Caco-2 (cell line): ENCODE measurements at places on chromosomes 1 and 21. TPM values are rescaled to one million over a fixed set of nuclear protein-coding genes. Genes with fewer than 3 reads are reported as not detected.

Gene F13B
- total RNA-seq = 0.39 TPM in 1 of 2 replicates, not detected in the other

DNA sequence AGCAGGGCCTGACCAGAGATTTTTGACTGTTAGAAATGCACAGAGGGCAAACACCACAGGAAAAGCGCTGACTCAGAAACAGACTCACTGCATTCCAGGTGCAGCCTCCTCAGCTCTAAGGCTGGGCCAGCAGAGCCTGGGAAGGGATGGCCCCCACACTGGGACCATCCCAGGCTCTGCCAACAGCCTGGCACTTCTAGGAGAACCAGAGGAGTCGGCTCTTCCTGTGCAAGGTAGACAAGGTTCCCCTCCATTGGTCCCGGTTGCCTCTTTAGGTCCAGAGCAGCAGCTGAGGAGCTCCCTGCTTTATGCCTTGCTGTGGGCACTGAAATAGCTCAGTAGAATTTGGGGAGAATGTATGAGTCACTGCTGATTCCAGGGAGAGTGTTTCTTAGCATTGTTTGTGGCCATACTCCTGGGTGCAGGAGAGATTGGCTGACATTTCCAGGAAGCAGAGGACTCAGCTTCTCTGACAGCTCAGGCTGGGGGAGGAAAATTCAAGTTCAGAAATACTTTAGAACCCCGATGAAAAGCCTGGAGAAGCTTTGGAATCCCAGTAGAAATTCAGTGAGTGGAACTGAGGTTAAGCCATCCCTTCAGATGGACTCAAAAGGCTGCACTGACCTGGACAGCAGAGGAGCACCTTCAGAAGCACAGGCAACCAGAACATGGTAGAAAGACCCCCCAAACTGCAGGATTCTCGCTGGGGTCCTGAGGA is 19.7 kb downstream of the PRAMEF1 start:
- no peak overlapping the region for H3K4me3 ChIP-seq
- H3K27ac ChIP-seq = no peak overlapping the region
- DNase-seq = no peak
- H3K36me3 ChIP-seq = no peaks in the 10 kb centered on the region
- H3K4me1 ChIP-seq = no peaks in the 10 kb centered on the region

Gene CNR2
- total RNA-seq = not detected in 2 replicates

Gene FAM43B
- 3.6 and 4.4 TPM in 2 replicates for total RNA-seq

Gene GPR37L1
- 0.07 TPM in 2 replicates for total RNA-seq

- no peaks in the 10 kb centered on the region for H3K4me1 ChIP-seq
- H3K4me3 ChIP-seq = no peak overlapping the region
- H3K27ac ChIP-seq = no peak overlapping the region
- H3K27me3 ChIP-seq = no peaks in the 10 kb centered on the region
- DNase-seq = no peak
- no peaks in the 10 kb centered on the region for H3K36me3 ChIP-seq
Measured at GRCh38 chr1:232476538-232476950, 153.4 kb downstream of the SIPA1L2 start.

Gene PRAMEF25
- total RNA-seq = not detected in 2 replicates

Gene TGFB2
- total RNA-seq = 12.7 and 14.2 TPM in 2 replicates

DNA sequence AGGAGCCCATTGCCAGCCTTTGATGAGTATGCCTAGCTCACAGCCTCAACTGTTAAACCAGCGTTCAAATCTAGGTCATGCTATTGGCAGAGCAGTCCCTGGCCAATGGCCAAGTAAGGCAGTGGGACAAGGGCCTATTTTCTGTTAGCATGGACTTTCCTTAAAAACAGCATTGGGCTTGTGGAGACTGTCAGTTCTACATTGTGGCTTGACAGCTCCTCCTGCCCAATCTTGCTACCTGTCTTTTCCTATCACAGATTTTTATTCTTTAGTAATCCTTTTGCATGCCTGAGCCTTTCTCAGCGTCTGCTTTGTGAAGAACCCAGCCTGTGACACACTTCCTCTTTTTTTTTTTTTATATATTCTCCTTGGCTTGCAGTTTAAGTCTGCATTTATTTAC is 56.4 kb downstream of the DIP2A start:
- H3K4me3 ChIP-seq = no peak overlapping the region
- H3K27ac ChIP-seq = no peak overlapping the region
- DNase-seq = no peak
- H3K4me1 ChIP-seq = no peaks in the 10 kb centered on the region

DNA sequence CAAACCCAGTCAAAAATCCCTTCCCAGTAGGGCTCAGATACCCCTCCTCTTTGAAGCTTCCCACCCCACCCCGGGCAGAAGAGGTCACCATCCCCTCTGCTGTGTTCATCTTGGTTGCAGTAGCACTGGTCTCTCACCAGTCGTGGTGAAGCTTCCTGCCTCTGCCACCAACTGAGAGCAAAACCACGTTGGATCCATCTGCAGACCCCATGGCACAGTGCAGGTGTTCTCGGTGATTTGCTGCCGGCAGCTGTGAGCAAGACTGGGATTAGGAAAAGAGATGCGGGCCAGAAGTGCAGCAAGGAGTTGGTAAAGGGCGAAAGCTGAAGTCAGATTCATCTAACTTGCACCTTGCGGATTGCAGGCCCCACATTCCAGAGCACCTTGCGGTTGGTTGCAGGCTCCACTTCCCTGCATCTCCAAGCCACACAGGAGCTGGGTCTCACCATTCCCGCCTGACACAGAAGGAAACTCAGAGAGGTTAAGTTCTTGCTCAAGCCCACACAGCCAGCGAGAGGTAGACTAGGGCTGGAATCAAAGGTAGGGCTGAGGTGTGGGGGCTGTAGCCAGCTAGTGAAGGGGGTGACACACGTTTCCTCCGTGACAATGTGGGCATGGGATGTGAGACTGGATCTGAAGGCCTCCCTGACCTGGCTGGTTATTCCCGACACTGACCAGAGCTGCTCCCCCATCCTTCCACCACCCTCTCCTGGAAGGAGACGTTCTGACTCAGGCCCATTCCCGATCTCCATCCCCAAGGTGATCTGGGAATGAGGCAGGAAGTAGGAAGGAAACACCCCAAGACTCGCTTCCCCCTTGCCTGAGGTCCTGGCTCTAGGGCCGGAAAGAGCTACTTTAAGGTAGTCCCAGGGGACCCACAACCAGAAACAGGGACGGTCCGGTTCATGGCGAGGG is 3.3 kb upstream of the FAM110D start:
- no peaks in the 10 kb centered on the region for H3K27me3 ChIP-seq
- peaks cover 20% of the 10 kb centered on the region for H3K4me1 ChIP-seq
- H3K4me3 ChIP-seq = no peak overlapping the region
- no peak overlapping the region for H3K27ac ChIP-seq
- no peak for DNase-seq
- no peaks in the 10 kb centered on the region for H3K36me3 ChIP-seq

GRCh38 chr1:47578721-47579419 is 141.0 kb downstream of the FOXD2 start:
- H3K36me3 ChIP-seq = no peaks in the 10 kb centered on the region
- H3K4me3 ChIP-seq = no peak overlapping the region
- no peak overlapping the region for H3K27ac ChIP-seq
- no peaks in the 10 kb centered on the region for H3K27me3 ChIP-seq
- H3K4me1 ChIP-seq = no peaks in the 10 kb centered on the region

Gene DCDC2B
- total RNA-seq = not detected in 2 replicates

DNA sequence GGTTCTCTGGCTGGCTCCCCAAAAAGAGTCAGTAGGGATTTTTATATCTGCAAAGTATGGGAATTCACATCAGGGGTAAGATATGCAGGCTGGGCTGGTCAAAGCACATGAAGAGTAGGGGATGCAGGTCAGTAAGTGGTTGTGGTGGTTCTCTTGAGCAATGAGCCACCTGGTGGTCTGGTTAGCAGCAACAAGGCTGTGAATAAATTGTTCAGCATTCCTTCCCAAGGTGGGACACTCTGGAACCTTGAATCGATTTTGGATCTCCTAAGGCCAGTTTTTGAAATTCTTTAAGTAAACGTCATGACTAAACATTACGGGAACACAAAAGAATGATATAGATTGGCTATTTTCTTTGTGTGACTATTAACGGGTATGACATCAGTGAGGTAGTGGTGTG is 563.0 kb upstream of the NEGR1 start:
- no peaks in the 10 kb centered on the region for H3K27me3 ChIP-seq
- H3K36me3 ChIP-seq = no peaks in the 10 kb centered on the region
- peak; percentile 36 for DNase-seq
- H3K4me3 ChIP-seq = no peak overlapping the region

GRCh38 chr21:39422527-39423241 is 22.9 kb downstream of the LCA5L start:
- H3K4me1 ChIP-seq = no peaks in the 10 kb centered on the region
- H3K36me3 ChIP-seq = no peaks in the 10 kb centered on the region
- no peak overlapping the region for H3K4me3 ChIP-seq
- no peak for DNase-seq
- no peak overlapping the region for H3K27ac ChIP-seq
- H3K27me3 ChIP-seq = no peaks in the 10 kb centered on the region
